ENCODE measurements at places on chromosomes 2 and 18. TPM values are rescaled to one million over a fixed set of nuclear protein-coding genes. Genes with fewer than 3 reads are reported as not detected.

CPO gene
- not detected for total RNA-seq

- no peaks in the 10 kb centered on the region for H3K36me3 ChIP-seq
- H3K27ac ChIP-seq = no peak overlapping the region
- DNase-seq = no peak
- peaks cover 25% of the 10 kb centered on the region for H3K4me1 ChIP-seq
Measured at GRCh38 chr2:88051792-88052191, 3.8 kb downstream of the KRCC1 start.

SEPTIN10 gene
- 106 TPM for total RNA-seq

GRCh38 chr2:228681426-228681825 is 499.9 kb upstream of the SPHKAP start:
- H3K4me1 ChIP-seq = peaks cover 5% of the 10 kb centered on the region
- no peaks in the 10 kb centered on the region for H3K36me3 ChIP-seq
- H3K27ac ChIP-seq = no peak overlapping the region
- DNase-seq = peak; percentile 71
- no peaks in the 10 kb centered on the region for H3K27me3 ChIP-seq

CTAGE1 gene
- total RNA-seq = not detected

Measured in A673 (cell line).